ENCODE measurements at places on chromosomes 1 and 21.

DNA sequence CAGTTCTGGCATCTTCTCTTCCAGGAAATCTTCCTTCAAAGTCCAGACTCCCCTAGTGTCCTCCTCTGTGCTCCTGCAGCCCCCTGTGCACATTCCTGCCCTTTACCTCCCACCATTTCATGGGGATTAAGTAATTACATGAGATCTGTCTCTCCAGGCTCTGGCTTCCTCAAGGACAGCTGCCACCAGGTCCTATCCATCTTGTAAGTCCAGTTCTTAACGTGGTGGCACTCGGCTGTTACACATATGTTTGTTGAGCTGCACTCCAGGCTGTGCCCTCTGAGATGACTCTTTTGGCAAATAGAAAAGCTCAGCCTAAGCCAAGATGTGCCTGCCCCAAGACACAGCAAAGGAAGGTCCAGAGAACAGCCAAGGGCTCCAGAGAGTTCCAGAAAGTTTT, 57.4 kb upstream of the CAMK1G start:
- DNase-seq, result no peak

DNA sequence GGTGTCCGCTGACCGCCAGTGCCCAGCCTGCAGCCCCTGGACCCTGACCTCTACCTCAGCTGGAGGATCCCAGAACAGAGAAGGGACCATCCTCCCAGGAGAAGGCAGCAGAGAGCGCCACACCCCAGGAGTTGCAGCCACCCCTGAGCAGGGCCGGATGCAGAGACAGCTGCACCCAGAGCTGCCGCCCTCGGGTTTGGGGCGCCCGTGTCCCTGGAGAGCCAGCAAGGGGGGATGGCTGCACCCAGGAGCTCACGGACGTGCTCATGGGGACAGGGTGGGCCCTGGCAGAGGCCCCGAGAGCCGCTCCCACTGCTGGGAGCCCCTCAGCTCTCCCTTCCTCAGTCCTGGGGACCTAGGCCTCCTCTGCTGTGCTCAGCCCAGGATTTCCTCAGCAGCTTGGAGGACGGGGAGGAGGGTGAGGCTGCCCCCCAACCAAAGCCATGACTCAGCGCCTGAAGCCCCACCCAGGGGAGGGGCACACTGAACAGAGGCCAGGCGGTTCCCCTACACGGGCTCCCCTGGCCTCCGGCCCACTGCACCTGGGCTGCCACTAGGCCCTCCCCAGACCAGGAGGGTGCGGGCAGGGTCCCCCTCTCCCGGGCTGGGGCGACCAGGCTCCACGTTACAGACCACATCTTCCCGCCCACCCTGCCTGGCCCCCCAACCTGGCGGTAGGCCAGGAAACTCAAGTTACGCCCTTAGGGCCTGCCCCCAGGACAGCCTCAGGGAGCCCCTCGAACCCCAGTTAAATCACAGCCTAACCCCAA, 2.2 kb downstream of the ACAP3 start:
- peak; percentile 34 for DNase-seq

- no peak for DNase-seq
Observed at GRCh38 chr1:25994402-25995150, 3.3 kb downstream of the PAFAH2 start.

DNA sequence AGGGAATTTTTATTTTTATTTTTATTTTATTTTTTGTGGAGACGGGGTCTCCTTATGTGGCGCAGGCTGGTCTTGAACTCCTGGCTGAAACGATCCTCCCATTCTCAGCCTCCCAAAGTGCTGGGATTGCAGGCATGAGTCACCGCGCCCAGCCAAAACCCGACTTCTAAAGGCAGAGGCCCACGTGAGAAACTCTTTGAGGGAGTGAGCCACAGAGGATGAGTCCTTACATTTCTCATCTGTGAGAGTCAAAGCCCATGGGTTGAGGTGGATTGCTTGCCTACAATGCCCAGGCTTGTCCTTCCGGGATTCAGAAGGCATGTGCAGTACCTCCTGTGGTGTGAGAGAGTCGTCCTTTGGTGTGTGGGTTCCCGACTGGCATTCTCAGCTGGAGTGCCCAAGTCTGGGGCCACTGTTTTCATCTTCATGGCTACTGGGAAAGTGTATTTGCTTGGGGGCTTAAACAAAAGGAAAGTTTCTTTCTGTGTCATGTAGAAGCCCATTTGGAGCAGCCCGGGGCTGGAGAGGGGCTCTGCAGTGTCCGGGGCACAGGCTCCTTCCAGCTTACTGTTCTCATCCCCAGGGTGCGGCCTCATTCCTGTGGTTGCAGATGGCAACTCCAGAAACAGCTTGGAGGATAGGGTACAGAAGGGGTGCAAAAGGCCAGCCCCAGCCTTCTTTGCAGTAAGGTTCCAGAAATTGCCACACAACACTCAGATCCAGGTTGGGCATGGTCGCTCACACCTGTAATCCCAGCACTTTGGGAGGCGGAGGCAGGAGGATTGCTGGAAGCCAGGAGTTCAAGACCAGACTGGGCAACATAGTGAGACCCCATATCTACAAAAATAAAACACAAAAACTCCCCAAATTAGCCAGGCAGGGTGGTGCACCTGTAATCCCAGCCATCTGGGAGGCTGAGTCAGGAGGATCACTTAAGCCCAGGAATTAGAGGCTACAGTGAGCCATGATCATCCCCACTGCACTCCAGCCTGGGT, 29.4 kb upstream of the CSF3R start:
- no peak for DNase-seq

- no peak for DNase-seq
Observed at GRCh38 chr1:66729119-66729518, 23.1 kb upstream of the DYNLT5 start.

Data from stimulated activated CD4-positive, alpha-beta T cell treated with anti-CD3 and anti-CD28 coated beads, Interleukin-1b, Interleukin-23, amount 100 ng/mL, for 1 hour (primary cell).